ENCODE measurements at places on chromosomes 1 and 21. TPM values are rescaled to one million over a fixed set of nuclear protein-coding genes. Genes with fewer than 3 reads are reported as not detected.

DNA sequence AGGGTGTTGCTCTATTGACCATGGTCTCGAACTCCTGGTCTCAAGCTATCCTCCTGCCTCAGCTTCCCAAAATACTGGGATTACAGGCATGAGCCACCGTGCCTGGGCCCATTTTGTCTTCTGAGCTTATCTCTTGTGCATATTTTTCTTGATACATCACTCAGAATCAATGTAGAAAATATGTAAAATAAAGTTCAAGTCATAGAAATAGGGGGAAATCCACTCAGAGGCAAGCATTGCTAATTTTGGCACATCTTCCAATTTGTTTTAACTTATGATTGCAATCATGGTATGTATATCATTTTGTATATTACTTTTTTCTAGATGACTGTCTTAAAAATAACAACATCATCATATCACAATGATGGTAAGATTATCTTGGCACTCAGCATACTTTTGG is 21.6 kb downstream of the RIT1 start:
- no peak for DNase-seq

- no peak for DNase-seq
These were observed 42.8 kb upstream of the KRTAP11-1 start for GRCh38 chr21:30924146-30924700.

- DNase-seq, result no peak
These were observed 81.4 kb downstream of the TGFBR3 start for GRCh38 chr1:91804546-91805023.

GRCh38 chr1:201676197-201676596 is 137.3 kb downstream of the NAV1 start:
- no peak for DNase-seq

GRCh38 chr1:2115702-2116341 is 65.6 kb downstream of the PRKCZ start:
- DNase-seq, result peak; percentile 37

GRCh38 chr1:161298116-161298515 is 11.7 kb downstream of the MPZ start:
- DNase-seq, result no peak

- DNase-seq, result no peak
These were observed 76.6 kb downstream of the HHAT start for GRCh38 chr1:210405316-210405715.

- no peak for DNase-seq
These were observed 160.7 kb downstream of the KAZN start for GRCh38 chr1:14759042-14759818.

DNA sequence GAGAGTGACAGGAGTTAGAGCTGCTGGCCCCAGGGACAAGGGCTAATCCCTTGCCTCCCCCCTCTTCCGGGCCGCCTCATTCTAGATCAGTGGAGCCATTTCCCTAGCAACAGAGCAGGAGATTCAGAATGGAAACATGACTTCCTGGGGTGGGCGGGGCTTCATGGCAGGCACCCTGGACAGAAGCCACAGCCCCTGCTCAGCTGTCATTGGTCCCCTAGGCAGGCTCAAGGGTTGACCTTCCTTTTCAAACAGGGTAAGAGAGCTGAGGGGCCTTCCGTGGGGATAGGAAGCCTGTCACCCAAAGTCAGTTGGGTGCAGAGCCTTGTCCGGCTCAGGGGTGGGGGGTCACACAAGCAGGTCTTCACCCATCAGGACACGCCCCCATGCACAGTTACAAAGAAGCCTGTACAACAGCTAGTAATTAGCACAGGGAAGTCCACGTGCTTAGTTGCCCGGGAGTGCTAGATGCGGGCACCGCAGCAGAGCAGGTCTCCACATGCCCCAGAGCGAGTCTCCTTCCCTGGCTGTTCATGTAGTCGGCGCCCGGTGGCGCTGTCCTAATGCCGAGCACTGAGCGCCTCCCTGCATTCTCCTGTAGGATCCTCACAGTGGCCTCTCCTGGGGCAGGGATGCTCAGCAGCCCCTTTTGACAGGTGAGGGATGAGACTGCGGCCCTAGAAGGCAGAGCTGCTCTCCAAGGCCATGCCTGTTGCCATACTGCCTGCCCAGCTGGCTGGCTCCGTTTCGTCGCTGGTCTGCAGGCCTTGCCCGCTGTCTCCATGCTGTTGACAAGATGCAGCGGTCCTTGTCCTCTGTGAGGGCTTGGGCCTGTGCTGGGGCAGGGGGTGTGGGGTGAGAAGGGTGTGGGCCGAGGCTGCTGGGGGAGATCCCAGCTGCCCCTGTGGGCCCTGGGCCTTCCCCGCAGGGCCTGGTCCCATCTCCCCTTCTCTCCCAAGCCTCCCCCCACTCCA is 5.1 kb downstream of the TMEM201 start:
- peak; percentile 83 for DNase-seq

GRCh38 chr1:79711001-79711431 is 704.5 kb upstream of the ADGRL4 start:
- no peak for DNase-seq

GRCh38 chr21:21232320-21232719 is 234.1 kb downstream of the NCAM2 start:
- peak; percentile 9 for DNase-seq

GRCh38 chr21:35201799-35202198 is 152.7 kb upstream of the RUNX1 start:
- DNase-seq, result no peak

DNA sequence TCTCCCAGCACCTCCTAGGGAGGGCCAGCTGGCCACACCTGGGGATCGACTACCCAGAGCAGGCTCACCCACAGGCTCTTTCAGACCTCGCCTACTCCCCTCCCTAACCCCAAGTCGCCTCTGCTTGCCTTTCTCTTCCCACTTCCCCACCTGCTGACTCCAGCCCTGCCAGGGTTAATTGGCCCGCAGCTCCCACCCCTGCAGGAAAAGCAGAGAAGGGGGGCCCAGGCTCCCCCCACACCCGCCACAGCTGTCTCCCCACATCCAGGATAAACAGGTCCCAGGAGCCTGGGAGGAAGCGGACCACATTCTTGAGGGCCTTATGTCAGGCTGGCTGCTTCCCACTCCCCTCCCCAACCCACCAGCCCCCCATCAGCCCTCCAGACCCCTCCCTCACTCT is 45.0 kb downstream of the TAS1R2 start:
- DNase-seq, result no peak

GRCh38 chr1:180945151-180945550 is 32.5 kb downstream of the KIAA1614 start:
- DNase-seq, result no peak

GRCh38 chr1:9384128-9384527 is 91.4 kb downstream of the SPSB1 start:
- DNase-seq, result no peak

- no peak for DNase-seq
These were observed 71.9 kb downstream of the SYCP1 start for GRCh38 chr1:114926607-114927006.

DNA sequence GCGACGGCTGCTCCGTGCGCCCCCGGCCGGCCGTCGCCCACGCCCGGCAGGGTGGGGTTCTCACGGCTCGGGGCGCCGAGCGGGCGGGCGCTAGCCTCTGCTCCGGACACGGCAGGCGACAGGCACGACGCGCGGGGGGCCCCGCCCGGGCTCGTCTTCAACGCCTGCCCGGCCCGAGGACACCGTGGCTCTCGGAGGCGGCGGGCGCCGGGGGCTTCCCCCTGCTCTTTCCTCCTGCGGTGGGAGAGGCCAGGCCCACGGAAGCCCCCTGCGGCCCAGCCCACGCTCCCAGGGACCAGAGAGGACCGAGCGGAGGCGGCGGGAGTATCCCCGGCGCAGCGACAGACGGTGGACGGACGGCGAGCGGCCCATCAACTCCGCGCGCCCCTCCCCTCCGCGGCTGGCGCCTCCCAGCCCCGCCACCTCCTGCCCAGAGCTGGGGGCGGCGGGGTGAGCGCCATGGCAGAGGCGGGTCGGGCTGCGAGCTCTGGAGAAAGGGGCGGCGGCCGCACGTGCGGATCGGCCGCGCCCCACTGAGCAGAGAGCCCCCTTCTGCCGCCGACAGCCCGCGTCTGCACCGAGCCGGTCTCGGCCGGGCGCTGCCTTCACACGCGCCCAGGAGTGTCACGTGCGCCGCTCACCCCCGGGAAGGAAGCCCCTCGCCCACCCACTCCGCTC is at the start of the genes SHE and TDRD10:
SHE (minus strand) TSS at position 347 of the 678 bp plus-strand sequence. CDS start 386 bp downstream, outside the sequence.
TDRD10 (plus strand) TSS at position 154 of the 678 bp plus-strand sequence. CDS start 4,685 bp downstream, outside the sequence.
- peak; percentile 65 for DNase-seq

- no peak for DNase-seq
These were observed 75.8 kb downstream of the OBSCN start for GRCh38 chr1:228283476-228284147.

DNA sequence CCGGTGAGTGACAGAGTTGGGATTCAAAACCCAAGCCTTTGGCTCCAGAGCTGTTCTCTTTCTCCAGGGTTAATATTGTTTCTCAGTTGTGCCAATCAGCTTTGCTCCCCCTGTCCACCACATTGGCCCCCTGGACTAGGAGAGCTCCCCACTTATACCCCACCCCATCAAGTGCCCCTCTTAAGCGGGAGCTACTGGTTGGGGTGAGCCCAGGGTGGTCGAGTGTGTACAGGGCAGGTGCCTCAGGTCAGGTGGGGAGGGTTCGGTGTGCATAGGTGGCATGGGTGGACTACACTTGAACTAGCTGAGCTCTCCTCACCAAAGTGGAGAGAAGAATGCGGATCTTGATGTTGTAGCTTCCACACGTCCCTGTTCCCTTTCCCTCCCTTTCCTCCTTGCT is 14.2 kb downstream of the KCNA2 start:
- no peak for DNase-seq

DNA sequence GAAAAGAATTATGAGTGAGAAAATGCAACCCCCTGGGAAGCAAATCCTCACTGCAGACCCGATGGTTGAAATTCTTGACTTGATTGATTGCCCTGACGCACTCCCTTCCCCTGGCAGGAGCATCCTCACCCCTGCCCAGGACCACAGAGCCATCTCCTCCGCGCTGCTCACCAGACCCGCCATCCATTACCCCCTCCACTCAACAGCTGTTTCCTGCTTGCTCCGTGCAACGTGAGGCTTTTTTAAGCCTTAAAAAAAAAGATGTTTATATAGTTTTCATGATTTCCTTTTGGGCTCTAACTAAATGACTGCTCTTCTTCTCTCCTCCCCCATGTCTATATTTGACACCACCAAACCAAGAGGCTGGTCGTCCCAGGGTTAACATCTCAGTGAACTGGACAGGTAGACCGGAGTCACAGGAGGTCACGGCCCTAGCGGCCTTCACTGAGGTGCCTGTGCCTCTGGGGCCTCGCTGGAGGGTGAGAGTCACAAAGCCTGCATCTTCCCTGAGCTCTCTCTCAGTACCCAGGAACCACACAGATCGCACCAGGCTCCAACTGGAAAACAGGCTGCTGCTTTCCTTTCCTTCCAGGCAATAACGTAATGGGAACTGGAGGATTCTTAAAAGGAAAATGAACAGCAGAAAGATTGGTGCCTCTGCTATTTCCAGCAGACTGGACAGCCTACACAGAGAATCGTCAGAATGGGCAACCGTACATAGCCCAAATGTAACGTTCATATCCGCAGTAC is 49.8 kb downstream of the ZBTB18 start:
- DNase-seq, result no peak

- no peak for DNase-seq
These were observed 869 bp downstream of the KCNA3 start for GRCh38 chr1:110673805-110674336.

- no peak for DNase-seq
These were observed 313.0 kb downstream of the PAPPA2 start for GRCh38 chr1:176775996-176776395.

- no peak for DNase-seq
These were observed 416.9 kb upstream of the USP24 start for GRCh38 chr1:55632058-55632457.

DNA sequence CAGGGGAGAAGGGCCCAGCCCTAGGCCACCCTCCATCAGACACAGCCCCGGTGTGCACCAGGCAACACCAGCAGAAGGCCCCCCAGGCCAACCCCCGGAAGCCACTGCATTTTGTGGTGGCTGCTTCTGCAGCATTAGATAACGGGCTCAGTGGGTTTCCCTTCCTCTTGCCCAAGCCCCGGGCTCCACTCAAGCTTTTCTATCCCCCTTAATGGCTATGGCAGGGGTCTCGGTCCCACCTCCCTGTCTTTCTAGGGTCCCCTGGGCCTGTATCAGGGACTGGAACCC is 18.9 kb downstream of the C1orf174 start:
- DNase-seq, result no peak

DNA sequence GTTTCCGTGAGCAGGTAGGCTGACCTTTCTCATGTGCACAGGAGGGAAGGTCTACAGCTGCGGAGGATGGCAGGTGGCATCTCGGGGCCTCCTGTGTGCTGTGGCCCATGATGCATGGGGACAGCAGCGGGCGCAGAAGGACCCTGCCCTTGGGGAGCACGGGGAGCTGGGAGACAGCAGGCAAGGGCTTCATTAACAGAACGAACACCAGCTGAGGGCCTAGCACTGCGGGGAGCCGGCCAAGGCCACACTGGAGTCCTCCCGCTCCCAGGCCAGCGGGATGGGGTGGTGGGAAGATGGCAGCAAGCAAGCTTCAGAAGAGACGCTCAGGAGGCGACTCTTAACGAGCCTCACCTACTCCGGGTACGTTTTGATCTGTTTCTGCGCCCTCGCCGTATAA is 66.6 kb downstream of the SCCPDH start:
- no peak for DNase-seq

DNA sequence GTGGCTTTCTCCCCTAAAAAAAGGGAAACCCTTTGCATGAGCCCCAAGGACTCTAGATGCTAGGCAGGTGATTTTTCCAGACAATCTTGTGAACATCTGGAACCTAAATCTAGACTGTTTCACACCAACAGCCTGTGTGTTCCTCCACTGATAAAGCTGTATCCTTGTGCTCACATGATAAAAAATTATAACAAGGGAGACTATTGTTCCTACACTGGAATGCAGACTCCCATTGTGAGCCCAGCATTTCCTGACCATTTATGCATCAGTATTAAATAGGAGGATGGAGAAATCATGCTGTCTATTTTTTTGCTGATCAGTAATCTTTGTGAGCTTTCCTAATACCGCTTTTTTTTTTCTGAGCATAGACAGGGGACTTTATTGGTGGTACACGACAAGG is 52.5 kb downstream of the ZNF697 start:
- no peak for DNase-seq

DNA sequence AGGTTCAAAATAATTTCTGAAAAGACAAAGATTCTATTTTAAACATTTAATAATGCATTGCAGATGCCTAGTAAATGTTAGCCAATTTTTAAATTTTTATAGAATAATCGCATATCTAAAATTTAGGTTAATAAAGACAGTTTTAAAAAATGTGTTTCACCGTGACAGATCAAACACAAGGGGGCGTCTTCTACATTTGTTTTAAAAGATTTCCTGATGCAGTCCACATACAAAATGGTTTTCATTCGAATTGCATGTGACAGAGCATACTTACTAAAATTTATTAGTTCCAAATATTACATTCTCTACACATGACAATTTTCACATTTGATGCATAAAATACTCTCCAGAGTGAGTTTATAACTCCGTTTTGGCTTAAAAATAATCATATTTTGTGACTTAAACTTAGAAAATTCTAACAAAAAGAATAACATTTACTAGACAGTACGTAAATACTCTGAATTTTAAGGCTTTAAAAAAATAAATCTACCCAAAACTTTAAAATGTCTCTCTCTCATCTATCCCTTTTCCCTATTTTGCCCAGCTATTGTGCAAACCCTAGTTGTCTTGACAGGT is 75.5 kb downstream of the ADAMTS1 start:
- DNase-seq, result peak; percentile 6

The MYOG gene
- 15.7 TPM for total RNA-seq

The CDCP2 gene
- total RNA-seq, result 0.36 TPM

The PPIAL4G gene
- total RNA-seq, result 0.08 TPM

The KRTAP11-1 gene
- not detected for total RNA-seq

The CACNA1S gene
- 0.08 TPM for total RNA-seq

The CLDN14 gene
- not detected for total RNA-seq

Measured in endothelial cell (in vitro differentiated cells).